ENCODE measurements at places on chromosomes 7 and 10.

- DNase-seq = peak; percentile 36
Observed at GRCh38 chr10:63115732-63116383, 17.3 kb upstream of the NRBF2 start.

DNA sequence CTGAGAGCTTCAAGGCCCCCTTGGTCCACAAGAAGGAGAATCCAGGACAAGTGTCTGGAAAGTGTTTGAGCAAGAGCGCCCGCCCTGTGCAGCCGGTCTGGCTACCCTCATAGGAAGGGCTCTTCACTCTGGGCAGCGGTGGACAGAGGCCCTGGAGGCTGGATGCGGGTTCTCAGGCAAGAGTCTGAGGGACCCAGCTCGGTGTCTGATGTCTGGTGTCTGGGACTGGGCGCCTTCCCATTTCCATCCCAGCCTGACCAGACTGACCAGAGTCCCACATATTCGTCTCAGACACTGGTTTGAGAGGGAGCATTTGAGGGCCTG is 59.8 kb downstream of the HK1 start:
- DNase-seq = no peak

DNA sequence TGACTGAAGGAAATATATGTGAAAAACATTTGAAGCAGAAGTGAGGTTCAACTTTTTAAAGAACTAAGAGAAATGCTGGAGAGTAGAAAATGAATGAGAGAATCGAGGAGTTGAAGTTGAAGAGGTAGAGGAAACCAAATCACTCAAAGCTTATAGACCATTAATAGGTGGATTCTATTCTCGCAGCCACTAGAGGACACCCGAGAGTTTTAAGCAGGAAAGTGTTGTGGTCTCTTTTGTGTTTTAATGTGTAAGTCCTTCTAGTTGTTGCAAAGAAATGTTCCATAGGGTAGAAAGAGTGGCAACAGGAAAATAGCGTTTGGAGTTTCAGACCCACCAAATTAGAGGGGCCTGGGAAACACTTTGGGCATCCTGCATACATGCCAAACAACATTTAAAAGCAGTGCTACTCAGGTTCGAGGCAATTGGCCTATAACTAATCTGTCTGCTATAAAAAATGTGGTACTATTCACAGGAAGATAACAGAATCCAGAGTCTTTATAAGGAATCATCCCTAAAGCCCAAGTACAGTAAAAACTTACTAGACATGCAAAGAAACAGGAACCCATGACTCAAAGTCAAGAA is 75.3 kb upstream of the TAS2R16 start:
- DNase-seq = no peak

DNA sequence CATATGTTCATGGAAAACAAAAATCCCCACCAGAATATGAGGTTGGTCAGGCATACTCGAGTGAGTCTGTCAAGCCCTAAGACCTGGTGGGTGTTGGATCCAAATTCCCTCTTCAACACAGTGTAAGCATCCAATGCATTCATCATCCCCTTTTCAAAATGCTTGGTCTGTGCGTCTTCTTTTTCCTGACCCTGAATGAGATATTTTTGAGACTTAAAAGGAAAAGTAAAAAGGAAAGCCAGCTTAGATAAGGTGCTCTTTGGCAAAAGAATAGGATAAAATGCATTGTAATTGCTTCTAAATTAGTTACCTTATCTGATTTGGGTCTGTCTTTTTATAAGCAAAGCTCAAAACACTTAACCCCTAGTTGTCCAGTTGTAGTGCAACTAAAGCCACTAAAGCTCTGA is 331.5 kb downstream of the PTEN start:
- DNase-seq = no peak

DNA sequence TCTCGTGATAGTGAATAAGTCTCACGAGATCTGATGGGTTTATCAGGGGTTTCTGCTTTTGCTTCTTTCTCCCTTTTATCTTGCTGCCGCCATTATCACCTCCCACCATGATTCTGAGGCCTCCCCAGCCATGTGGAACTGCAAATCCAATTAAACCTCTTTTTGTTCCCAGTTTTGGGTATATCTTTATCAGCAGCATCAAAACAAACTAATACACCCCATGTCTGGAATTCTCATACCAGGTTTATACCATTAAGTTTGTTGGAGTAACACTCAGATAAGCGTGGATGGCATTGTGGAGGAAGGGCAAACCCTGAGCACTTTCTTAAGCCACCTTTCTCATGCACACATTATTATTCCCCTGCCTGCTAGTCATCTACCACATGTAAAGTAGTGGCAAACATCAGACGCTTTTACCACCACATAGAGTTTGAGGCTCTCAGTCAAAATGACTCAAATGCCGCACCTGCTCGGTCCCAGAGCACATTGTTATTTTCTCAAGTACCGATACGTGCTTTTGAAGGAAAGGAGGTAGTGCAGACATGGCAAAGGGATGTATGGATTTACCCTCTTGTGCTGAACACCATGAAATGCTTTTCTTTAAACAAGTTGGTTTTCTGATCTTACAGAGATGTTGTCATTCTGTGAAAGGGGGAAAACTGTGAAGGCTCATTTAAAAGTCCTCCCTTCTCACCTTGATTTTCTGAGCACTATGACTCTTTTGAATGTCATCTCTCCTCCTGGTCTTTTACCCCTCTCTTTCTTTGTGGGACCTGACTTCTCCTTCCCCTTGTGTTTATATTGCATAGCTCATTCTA is 429.7 kb downstream of the EXOC4 start:
- DNase-seq = no peak

All from left kidney (tissue), 8 donors.